T-helper 17 cell (primary cell): ENCODE measurements at places on chromosomes 7 and 10.
A peak's percentile ranks its signal among the peaks of the same experiment; 100 is the strongest.

DNA sequence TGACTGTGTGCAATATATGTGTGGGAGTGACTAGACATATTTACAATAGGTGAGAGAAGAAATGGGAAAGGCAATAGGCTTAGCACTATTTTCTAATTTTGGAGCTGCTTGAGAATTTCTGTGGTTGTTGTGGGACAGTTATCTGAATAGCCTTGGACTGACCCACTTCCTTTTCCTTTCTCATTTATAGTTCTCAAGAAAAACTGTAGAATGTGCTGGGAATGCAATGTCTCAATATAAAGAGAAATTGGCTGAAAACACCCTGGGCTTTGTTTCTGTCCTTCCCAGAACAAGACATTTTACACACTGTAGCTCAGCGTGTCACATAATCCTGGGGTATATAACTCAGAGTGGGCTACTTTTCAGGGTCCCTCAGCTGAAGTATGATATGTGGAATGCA lies 153.0 kb upstream of the RHOBTB1 start:
- no peaks in the 10 kb centered on the region for H3K36me3 ChIP-seq
- no peak overlapping the region for H3K27ac ChIP-seq
- H3K4me1 ChIP-seq = no peaks in the 10 kb centered on the region
- H3K27me3 ChIP-seq = peaks cover 46% of the 10 kb centered on the region
- no peak overlapping the region for H3K4me3 ChIP-seq
- no peak for DNase-seq

DNA sequence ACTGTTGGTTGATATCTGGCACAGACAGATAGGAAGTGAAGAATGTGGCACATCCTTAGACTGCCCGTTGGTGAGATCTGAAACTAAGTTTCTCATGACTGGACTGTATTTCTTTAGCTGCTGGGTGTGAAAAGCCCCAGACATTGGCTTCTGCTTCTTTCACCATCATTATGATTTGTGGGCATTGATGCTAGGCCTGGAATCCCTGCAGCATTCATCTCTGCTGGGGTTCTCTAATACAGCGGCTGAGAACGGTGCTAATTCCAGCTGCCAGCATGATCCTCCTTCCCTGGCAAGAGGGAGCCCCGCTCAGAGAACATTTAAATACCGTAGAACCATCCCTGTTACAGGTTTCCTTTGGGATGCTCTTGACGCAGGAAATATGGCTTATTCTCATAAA lies 26.2 kb downstream of the RBM20 start:
- no peak for DNase-seq
- no peaks in the 10 kb centered on the region for H3K36me3 ChIP-seq
- H3K4me3 ChIP-seq = no peak overlapping the region
- H3K27ac ChIP-seq = no peak overlapping the region
- H3K4me1 ChIP-seq = peaks cover 3% of the 10 kb centered on the region

- no peak overlapping the region for H3K27ac ChIP-seq
- H3K4me3 ChIP-seq = no peak overlapping the region
- H3K36me3 ChIP-seq = no peaks in the 10 kb centered on the region
- no peak for DNase-seq
Measured at GRCh38 chr7:14714161-14714728, 188.3 kb downstream of the DGKB start.

DNA sequence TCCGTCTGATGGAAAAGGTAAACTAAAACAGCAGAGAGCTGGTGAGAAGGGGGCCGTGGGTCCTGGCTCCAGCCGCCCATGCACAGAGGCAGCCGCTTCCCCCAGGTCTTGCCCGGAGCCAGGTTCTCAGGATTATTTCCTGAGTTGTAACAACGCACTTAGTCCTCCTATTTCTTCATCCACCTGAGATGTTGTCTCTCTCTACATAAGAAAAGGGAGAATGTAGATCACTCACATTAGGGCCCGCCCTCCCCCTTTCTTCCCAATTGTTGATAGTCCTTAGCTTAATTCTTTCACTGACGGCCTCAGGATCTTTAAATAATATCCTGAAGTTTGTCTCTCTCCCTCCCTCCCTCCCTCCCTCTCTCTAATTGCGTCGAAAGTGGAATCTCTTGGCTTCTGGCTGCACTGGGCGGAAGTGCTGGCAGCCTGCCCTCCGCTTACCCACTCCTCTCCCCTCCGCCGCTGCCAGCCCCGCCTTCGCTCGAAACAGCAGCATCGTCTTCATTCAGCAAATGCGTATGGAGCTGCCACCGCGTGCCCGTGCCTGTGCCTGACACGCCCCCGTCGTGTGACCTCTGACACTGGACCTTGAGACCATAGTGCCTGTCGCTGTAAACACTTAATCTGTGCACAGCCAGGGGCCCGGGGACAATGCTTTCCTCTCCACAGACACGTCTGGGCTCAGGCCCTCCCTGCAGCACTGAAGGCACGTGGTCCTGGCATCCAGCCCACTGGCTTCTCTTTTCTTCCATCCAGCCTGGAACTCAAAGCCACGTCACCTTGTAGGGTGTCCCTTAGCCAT lies 174.5 kb upstream of the PPP2R2D start:
- H3K4me3 ChIP-seq = no peak overlapping the region
- peaks cover 4% of the 10 kb centered on the region for H3K36me3 ChIP-seq
- H3K27ac ChIP-seq = no peak overlapping the region

DNA sequence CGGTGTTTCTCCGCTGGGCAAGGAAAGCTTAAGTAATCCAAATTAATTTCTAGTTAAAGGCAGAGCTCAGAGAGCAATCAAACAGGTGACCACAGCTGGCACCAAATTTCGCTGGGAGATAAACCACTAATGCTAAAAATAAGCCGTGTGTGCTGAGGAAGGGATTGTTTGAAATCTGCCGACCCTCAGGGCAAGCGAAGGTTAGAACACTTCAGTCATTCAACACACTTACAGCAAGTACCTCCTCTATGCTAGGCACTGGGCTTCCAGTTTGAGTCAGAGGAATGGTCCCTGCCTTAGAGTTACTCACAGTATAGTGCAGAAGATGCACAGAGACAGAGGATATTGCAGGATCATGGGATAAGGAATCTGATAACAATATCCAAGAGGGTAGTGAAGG lies 467.9 kb upstream of the PODXL start:
- H3K27me3 ChIP-seq = no peaks in the 10 kb centered on the region
- peaks cover 2% of the 10 kb centered on the region for H3K36me3 ChIP-seq
- H3K4me1 ChIP-seq = no peaks in the 10 kb centered on the region
- no peak overlapping the region for H3K27ac ChIP-seq

GRCh38 chr10:61475449-61475873 lies 22.3 kb upstream of the TMEM26 start:
- no peaks in the 10 kb centered on the region for H3K36me3 ChIP-seq
- no peak overlapping the region for H3K27ac ChIP-seq
- H3K4me3 ChIP-seq = no peak overlapping the region
- H3K4me1 ChIP-seq = no peaks in the 10 kb centered on the region

GRCh38 chr7:139648941-139649425 lies 125.5 kb downstream of the CLEC2L start:
- H3K27ac ChIP-seq = peak overlapping the region; percentile 93
- H3K4me1 ChIP-seq = peaks cover 29% of the 10 kb centered on the region
- peaks cover 3% of the 10 kb centered on the region for H3K36me3 ChIP-seq
- peak overlapping the region; percentile 77 for H3K4me3 ChIP-seq
- no peak for DNase-seq

DNA sequence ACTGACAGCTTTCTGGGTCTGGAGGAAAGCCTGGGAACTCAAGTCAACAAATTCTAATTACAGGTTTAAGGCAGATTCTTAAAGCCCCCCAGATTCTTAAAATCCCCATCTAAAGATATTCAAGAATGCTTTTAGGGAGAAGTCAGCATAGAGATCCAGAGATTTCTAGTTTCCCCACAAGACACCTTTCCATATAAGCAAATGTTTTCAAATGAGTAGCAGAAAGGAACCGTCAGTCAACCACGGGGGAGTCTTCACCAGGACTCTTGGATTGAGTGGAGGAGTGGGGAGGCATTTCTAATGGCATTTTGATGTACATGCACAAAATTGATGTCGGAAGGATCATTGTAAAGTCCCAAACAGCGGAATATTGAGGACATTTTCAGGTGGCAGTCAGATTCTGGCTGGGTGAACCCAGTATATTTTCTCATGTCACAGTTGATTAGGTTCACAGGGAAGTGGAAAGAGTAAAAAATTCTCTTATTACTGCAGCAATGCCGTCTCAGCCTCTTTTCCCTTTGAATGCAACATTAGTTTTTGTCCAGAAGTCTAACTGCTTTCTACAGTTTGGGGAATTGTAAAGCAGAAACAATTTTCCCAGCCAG lies 191.7 kb upstream of the YAE1 start:
- H3K36me3 ChIP-seq = peaks cover 2% of the 10 kb centered on the region
- H3K4me1 ChIP-seq = no peaks in the 10 kb centered on the region
- no peak for DNase-seq
- H3K27ac ChIP-seq = no peak overlapping the region

DNA sequence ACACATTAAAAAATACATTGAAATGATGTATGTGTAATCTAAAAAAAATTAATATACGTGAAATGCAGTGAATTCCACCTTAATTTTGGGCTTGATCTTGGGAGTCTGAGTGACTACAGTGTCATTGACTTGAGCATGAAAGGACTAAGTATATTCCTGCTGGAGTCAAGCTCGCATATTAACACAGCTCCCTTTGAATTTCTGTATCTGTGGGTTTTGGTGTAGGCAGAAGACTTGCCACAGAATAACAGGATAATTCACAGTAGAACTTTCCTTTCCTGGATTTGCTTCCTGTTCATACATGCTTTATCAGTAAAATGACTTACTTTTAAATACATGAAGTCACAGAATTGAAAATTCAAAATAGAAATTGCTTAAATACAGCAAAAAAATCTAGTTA lies 55.3 kb downstream of the PPP1R9A start:
- no peak overlapping the region for H3K27ac ChIP-seq
- H3K4me3 ChIP-seq = no peak overlapping the region
- H3K36me3 ChIP-seq = no peaks in the 10 kb centered on the region

DNA sequence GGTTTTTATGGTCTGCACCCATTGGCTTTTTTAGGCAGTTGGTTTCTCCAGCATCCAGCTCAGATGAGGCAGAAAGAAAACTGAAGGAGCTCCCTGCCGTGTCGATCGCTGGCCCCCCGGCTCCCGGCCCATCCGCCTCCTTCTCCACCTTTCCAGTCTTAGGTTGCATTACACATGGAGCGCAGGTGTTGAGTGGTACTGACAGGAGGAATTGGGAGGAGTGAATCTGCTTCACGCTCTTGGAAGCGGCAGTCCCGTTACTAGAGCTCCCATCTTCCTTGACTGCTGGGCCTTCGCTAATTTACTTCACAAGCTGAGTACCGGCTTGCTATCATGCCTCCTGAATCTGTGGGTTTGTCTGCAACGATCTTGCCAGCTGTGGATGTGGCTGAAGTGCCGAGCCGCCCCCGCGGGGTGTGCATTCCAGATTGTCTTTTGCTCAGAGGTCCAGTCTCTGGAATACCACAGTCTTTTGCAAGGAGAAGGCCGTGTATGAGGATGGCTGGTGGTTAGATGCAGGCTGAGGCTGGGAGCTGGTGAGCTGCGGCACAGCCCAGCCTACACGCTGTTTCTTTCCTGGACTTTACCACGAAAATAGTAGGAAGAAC lies 17.1 kb downstream of the IQCE start:
- peaks cover 4% of the 10 kb centered on the region for H3K36me3 ChIP-seq
- no peak for DNase-seq
- no peak overlapping the region for H3K27ac ChIP-seq
- no peak overlapping the region for H3K4me3 ChIP-seq
- peaks cover 3% of the 10 kb centered on the region for H3K4me1 ChIP-seq

GRCh38 chr7:139091677-139091996 lies 17.9 kb downstream of the ZC3HAV1 start:
- no peak for DNase-seq
- H3K36me3 ChIP-seq = peaks cover 15% of the 10 kb centered on the region
- H3K27me3 ChIP-seq = no peaks in the 10 kb centered on the region

DNA sequence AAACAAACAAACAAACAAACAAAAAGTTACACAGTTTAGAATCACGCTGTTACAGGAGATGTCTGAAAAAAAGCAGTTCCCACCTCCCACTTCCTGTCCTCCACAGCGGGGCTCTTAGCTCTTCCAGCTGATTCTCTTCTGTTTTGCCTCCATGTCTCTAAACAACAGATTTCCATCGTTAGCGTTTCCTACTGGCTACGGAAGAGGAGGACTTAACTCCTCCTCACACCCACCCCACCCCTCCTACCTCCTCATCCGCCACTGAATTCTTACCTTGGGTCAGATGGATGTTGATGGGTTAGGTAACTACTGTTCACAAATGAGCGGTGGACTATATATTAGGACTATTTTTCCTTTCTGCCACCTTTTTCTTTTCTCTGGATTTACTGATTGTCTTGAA lies 36.8 kb upstream of the NUB1 start:
- peaks cover 10% of the 10 kb centered on the region for H3K4me1 ChIP-seq
- H3K27ac ChIP-seq = no peak overlapping the region
- peak overlapping the region; percentile 69 for H3K4me3 ChIP-seq
- H3K36me3 ChIP-seq = no peaks in the 10 kb centered on the region

GRCh38 chr10:63241841-63242281 lies 108.7 kb downstream of the NRBF2 start:
- DNase-seq = no peak
- H3K4me1 ChIP-seq = peaks cover 60% of the 10 kb centered on the region
- H3K27me3 ChIP-seq = no peaks in the 10 kb centered on the region
- H3K36me3 ChIP-seq = peaks cover 4% of the 10 kb centered on the region

GRCh38 chr7:17633067-17633466 lies 307.2 kb downstream of the SNX13 start:
- no peaks in the 10 kb centered on the region for H3K36me3 ChIP-seq
- no peak for DNase-seq
- peaks cover 15% of the 10 kb centered on the region for H3K27me3 ChIP-seq
- H3K4me1 ChIP-seq = peaks cover 3% of the 10 kb centered on the region

- no peaks in the 10 kb centered on the region for H3K27me3 ChIP-seq
- H3K27ac ChIP-seq = peak within 1 kb of the TSS; percentile 71
- peak within 1 kb of the TSS; percentile 73 for H3K4me3 ChIP-seq
- H3K4me1 ChIP-seq = peaks cover 34% of the 10 kb centered on the region
- H3K36me3 ChIP-seq = no peaks in the 10 kb centered on the region
Measured at GRCh38 chr10:86968271-86968993, at the start of gene ADIRF. Gene ADIRF (plus strand): TSS chr10:86968482. CDS start chr10:86968545, 63 bp downstream.

DNA sequence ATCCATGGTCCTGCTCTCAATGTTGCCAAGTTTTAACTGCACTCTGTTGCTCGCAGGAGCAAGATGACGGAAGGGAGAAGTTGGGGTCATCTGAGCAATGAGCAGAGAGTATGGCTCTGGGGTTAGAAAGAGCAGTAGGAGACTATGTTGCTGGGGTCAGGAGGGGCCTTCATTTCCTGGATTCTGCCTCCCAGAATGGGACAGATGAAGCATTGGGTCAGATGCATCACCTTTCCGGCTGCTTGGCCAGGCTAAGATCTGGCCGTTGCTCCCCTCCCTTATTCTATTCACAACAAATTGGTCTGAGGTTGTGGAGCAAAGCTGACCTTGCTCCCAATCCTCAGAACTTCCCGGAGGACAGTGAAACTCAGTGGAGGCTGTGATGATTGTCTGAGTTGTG lies 22.4 kb downstream of the STMP1 start:
- no peak overlapping the region for H3K4me3 ChIP-seq
- no peaks in the 10 kb centered on the region for H3K27me3 ChIP-seq
- peaks cover 4% of the 10 kb centered on the region for H3K4me1 ChIP-seq
- no peak for DNase-seq
